GM04503 (cell line): ENCODE measurements at places on chromosomes 7 and 10.

GRCh38 chr7:95955748-95956147, 183.4 kb downstream of the DYNC1I1 start:
- DNase-seq: no peak

GRCh38 chr10:2798336-2799022, 268.9 kb upstream of the PFKP start:
- no peak for DNase-seq

- no peak for DNase-seq
These were observed 15.5 kb downstream of the MAD1L1 start for GRCh38 chr7:2217206-2217605.

DNA sequence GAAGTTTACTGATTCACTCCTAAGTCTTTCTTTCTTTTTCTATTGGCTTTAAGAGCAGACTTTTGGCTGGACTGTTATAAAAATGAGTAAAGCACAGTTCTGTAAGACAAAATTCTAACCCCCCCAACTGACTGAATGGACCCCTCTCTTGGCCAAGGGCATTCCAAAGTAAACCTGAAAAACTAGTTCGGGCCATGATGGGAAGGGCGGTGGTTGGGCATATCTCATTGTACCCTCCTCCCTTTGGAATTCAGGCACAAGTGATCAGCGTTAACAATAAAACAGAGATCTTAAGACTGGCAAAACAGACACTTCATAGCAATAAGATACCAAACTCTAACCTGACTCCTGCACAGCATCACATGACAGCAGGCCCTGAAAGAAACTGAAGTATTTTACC, 6.1 kb upstream of the KIF20B start:
- DNase-seq: no peak

- no peak for DNase-seq
These were observed 69.7 kb downstream of the CD36 start for GRCh38 chr7:80708123-80708522.

DNA sequence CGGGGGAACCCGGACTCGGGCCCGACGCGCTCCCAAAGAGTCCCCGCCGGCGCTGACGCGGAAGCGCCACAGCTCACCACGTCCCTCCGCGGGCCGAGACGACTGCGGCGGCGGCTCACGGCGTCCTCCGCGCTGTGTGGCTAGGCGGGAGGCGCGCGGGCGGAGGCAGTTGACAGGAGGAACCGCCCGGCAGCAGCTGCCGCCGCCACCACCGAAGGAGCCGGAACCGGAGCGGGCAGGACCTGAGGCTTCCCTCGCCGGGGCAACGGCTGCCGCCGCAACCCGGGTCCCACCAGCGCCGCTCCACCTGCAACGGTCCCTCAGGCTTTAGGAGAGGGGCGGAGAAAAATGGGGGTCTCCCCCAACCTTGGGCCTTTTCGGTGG, 334 bp downstream of the ZNF800 start:
- no peak for DNase-seq

- DNase-seq: no peak
These were observed 46.0 kb downstream of the ABCC2 start for GRCh38 chr10:99828464-99828863.

DNA sequence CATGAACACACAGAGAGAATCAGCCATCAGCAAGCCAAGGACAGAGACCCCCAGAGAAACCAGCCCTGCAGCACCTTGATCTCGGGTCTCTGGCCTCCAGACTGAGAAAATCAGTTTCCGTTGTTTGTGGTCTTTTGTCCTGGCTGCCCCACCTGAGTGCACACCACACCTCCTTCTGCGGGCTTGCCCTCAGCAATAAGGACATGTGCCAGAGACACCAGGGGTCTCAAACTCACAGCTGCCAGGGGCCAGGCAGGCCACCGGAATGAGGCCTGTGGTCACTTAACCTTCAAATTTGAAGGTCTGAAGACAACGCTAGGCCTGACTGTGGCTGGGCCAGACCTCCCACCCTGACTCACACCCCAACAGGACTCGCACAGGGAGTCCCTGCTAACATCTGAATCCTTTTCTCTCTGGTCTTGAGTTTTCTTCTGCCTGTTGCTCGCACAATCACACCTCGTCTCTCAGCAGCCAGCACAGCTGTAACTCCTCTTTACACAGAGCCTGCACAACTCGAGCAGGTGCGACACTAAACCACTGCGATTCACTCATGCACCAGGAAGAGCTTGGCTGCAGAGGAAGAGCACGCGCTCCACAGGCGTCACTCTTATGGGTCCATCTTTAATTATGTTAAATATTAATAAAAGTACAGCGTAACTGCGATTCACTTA, 86.2 kb downstream of the CHST15 start:
- no peak for DNase-seq

DNA sequence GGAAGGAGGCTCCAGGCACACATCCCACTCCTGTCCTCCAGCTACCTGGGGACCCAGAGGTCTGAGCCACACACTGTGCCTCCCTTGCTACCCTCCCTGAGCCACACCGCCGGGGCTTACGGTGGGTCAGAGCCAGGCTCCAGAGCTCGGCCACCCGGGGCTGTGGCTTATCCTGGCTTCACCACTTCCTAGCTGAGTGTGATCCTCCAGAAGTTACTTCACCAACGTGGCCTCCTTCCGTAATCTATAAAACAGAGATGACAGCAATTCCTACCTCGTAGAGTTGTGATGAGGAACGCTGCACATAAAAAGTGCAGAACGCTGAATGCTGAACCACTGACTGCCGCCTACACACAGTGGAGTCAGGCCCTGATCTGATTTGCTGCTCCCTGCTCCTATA, 285.0 kb downstream of the PRPF18 start:
- no peak for DNase-seq

GRCh38 chr7:103068414-103069403, 5.9 kb downstream of the FBXL13 start:
- no peak for DNase-seq

- DNase-seq: no peak
These were observed 239.2 kb downstream of the COBL start for GRCh38 chr7:51077316-51077986.

DNA sequence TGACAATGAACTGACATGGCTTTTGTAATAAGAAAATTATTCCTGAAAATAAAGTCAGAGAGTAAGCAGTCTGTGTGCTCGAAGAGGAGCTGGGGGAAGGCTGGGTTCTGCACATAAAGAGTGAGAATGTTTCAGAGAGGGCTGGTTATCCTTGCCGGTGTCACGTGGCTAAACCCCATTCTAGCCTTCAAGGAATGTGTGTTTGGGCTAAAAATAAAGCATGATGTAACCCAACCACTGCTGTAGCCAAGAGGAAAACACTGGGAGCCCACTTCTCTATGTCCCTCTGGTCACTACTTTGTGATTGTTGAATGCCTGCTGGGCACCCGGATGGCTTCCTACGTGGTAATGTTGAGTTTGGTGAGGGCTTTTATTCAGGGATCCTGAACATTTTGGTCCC, 23.5 kb downstream of the WDFY4 start:
- DNase-seq: no peak

DNA sequence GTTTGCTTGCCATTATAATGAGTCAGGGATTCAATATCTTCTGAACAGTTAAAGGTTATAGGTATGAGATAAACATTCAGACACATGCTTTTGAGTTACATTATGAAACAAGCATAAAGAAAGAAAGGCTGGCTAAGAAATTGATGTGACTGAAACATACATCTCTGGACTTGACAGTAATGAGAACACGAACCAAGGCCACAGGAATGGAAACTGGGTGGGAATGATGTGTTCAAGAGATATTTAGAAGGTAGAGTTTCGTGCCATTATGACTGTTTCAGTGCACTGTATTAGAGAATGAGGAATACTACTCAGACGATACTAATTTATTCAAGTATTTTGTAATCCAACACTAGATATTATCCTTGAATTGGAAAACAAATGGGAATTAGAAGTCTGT, 332.1 kb upstream of the MAGI2 start:
- DNase-seq: no peak

DNA sequence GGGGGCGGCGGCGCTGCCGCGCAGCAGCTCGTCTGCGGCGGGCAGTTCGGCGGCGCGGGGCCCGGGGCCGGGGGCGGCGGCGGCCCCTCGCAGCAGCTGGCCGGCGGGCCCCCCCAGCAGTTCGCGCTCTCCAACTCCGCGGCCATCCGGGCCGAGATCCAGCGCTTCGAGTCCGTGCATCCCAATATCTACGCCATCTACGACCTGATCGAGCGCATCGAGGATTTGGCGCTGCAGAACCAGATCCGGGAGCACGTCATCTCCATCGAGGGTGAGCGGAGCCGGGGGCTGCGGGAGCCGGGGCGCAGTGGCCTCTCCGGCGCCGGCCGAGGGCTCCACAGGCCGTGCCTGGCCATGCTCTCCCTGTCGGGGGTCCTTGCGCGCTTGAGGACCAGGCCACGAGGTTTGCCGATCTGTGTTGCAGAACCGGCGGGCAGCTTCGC, 548 bp downstream of the AGAP3 start:
- DNase-seq: no peak

GRCh38 chr10:109173937-109174336, 749.4 kb downstream of the XPNPEP1 start:
- no peak for DNase-seq

- no peak for DNase-seq
These were observed 57.0 kb downstream of the PRKAG2 start for GRCh38 chr7:151819866-151820265.

- no peak for DNase-seq
These were observed 2.3 kb upstream of the SLC29A3 start for GRCh38 chr10:71316786-71317160.

- DNase-seq: no peak
These were observed 182.9 kb downstream of the XPNPEP1 start for GRCh38 chr10:109740436-109740835.

DNA sequence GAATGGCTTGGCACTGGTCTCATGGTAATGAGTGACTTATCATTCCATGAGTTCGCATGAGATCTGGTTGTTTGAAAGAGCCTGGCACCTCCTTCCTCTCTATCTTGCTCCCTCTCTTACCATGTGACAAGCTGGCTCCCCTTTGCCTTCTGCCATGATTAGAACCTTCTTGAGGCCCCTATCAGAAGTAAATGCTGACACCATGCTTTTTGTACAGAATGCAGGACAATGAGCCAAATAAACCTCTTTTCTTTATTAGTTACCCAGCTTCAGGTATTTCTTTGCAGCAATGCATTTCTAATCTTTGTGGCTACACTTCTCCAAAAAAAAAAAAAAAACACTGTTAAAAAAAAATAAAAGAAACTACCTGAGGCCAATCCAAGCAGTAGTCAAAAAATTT, 17.1 kb upstream of the SLC13A1 start:
- DNase-seq: no peak

DNA sequence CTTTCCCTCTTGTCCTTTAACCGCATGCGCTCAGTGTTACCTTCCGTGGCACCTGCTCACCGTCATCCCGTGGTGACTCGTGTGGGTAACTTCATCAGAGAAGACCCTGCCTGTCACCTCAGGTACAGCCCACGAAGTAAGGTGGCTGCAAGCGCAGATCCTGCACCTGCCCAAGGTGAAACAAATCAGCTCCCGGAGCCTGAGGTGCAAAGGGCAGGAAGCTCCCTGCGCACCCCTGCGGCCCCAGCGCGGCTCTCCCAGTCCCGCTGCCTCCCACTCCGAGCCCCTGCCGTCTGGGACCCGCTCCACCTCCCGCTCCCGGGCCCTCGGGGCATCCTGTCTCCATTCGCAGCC, 110.9 kb upstream of the LANCL2 start:
- no peak for DNase-seq

DNA sequence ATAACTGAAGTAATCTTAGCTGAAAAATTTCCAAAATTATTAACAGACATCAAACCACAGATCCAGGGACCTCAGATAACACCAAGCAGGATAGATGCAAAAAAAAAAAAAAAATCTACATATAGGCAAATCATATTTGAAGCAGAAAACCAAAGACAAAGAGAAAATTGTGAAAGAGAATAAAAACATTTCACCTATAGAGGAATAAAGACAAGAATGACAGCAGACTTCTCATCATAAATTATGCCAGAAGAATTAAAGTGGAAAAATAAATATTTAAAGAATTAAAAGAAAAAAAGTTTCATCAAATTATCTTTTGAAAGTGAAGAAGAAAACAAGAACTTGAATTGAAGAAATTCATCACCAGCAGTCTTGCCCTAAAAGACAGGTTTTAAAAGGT, 467.5 kb downstream of the GPAM start:
- no peak for DNase-seq

- DNase-seq: no peak
These were observed 6.8 kb downstream of the PON1 start for GRCh38 chr7:95317546-95317945.

GRCh38 chr10:91525896-91526712, 106.8 kb downstream of the PPP1R3C start:
- DNase-seq: no peak

GRCh38 chr10:131086094-131086493, 225.4 kb downstream of the TCERG1L start:
- no peak for DNase-seq

DNA sequence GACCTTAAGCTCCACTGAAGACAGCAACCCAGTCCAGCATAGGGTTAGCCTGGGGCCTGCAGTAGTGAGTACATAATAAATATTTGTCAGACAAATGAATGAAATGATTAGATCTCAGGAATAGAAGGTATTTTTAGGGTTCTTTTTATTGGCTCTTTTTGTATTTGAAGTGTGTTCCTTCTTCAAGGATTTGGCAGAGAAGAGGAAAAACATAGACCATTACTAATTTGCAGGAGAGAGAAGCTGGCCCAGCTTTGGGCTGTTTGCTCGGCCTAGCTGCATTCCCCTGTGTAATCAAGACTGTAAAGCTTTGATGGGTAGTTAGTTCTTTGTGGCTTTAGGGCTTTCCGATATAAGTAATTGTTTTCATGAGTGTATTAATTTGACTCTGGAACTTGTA, 64.2 kb downstream of the CNNM2 start:
- DNase-seq: no peak

GRCh38 chr10:44335330-44336021, 49.4 kb downstream of the CXCL12 start:
- no peak for DNase-seq

DNA sequence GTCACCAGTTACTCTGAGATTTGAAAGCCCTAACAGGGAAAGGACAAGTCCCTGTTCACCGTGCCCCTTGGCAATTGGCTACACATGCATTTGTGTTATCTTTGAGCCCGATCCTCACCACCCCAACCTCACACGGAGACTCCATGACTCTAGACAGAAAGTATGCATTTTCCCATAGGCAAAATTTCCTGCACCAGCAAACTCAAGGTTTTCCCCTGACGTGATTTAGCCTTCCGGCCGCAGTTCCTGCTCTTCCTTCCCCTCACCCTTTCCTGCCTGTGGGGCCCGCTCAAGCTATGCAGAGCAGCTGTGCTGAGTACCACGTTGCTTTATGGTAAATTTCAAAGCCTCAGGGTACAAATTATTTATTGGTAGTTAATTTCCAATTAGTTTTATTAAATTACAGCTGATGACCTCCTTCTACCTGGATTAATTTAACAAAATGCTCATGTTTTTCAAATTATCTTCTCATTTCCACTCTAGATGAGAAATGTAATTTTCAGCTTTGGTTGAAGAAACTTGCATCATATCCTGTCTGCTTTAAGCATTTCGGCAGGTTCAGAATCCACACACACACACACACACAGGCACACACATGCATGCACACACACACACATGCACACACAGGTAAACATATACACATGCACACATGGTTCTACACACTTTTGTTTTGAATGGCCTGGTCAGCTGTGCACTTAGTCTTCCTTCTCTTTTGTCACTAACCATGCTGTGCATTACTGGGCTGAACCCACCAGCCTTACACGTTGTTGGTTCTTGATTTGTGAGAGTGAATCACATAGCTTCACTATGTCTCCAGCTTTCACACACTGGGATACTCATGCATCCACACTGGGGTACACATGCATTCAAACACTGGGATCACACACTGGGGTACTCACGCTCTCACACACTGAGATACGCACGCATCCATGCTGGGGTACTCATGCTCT, 283.1 kb upstream of the PITRM1 start:
- DNase-seq: no peak
